T-helper 2 cell treated with Interferon-gamma antibody and Interleukin-4, amounts not matched to agents 100 ng/mL and 5 ng/mL, for 36 hours (primary cell): ENCODE measurements at places on chromosomes 3 and 15. TPM values are rescaled to one million over a fixed set of nuclear protein-coding genes. Genes with fewer than 3 reads are reported as not detected.

C15orf62 gene
- 0.89 and 1.4 TPM in 2 replicates for total RNA-seq

ST8SIA2 gene
- total RNA-seq: not detected in 2 replicates

ANAPC13 gene
- total RNA-seq: 25.1 and 27.9 TPM in 2 replicates

MUSTN1 gene
- total RNA-seq: 1.4 TPM in 2 replicates

KY gene
- not detected in 2 replicates for total RNA-seq
